ENCODE measurements at places on chromosomes 16 and 17.

DNA sequence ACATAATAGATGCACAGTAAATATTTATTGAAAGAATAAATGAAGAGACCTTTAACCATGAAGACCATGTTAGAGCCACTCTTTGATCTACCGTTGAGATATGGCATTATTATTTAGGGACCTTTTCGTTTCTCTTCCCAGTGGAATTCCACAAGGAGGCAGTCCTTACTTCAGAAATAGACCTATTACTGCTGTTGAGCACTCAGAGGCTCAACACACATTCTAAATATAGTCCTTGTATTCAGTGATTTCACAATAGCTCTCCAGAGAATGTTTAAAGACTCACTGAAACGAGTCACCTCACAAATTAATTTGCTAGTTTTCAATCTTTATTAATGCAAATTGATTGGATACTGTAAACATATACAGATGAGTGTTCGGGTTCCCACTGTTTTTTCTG lies 603.8 kb downstream of the CDH8 start:
- DNase-seq = no peak

GRCh38 chr17:32863559-32863958 lies 13.4 kb downstream of the MYO1D start:
- no peak for DNase-seq

GRCh38 chr17:34980681-34981537 lies 597 bp downstream of the LIG3 start:
- peak; percentile 29 for DNase-seq

GRCh38 chr16:88558457-88559442 lies 11.5 kb upstream of the ZC3H18 start:
- no peak for DNase-seq

DNA sequence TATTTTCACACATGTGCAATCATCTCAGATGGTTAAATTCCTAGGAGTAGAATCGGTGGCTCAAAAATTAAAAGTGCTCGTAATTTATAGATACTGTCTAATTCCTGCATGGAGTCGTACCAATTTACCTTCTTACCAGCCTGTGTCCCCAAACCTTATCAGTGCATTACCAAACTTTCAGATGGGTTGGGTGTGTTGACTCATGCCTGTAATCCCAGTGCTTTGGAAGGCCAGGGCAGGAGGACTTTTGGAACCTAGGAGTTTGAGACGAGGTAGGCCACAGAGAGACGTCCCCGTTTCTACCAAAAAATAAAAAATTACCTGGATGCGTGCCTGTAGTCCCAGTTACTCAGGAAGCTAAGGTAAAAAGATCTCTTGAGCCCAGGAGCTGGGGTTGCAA lies 34.5 kb upstream of the GPRC5B start:
- no peak for DNase-seq

- DNase-seq = no peak
Measured at GRCh38 chr16:3012246-3012645, 477 bp upstream of the CLDN9 start.

DNA sequence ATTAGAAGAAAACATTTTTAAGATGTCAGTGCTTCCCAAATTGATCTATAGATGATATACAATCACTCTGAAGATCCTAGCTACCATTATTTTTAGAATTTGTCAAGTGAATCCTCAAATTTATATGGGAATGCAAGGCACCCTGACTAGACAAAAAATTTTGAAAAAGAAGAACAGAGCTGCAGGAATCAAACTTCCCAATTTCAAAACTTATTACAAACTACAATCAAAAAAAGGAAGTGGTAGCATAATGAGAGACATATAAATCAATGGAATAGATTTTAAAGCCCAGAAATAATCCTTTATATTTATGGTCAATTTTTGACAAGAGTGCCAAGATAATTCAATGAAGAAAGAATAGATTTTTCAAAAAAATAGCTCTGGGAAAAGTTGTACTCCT lies 198.3 kb upstream of the KCNJ16 start:
- no peak for DNase-seq

- DNase-seq = no peak
Measured at GRCh38 chr17:65226227-65226626, 89.1 kb downstream of the RGS9 start.

- DNase-seq = no peak
Measured at GRCh38 chr16:80350061-80350460, 190.7 kb upstream of the DYNLRB2 start.

GRCh38 chr16:79897104-79897452 lies 296.5 kb upstream of the MAF start:
- no peak for DNase-seq

DNA sequence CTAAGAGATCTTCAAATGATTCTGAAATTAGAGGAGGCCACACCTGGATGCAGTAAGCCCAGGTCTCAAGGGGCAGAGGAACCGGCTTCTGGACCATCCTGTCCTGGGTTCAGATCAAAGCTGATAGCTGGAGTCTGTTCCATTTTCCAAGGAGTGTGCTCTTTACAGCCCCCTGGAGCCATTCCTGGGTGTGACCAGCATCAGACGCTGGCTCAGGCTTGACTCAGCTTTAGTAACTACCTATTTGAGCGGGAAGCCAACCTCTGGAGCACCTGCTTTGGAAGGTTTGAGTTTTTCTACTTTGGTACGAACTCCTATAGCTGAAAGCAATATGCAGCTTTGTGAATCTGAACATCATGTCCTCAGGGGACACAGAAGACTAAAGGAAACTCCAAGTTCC lies 12.9 kb upstream of the BBS2 start:
- DNase-seq = no peak

- no peak for DNase-seq
Measured at GRCh38 chr16:88777471-88778270, 7.3 kb downstream of the PIEZO1 start.

DNA sequence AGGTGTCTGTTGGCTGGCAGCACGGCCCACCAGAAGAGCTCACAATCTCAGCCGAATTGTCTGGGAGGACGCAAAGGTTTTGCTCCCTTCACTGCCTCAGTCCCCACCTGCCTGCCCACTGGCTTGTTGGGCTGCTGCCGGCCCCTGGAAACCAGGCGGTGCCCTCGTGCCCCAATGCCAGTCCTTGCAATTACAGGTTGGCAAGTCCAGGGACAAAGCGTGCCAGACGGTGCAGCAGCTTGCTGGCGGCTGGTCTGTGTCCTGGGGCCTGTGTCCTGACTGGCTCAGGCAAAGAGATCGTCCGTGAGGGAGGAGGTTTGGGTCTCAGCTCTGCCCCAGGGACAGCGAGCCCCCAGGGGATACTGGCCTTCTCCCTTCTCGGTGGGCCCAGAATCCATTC lies 24.6 kb upstream of the SPNS2 start:
- DNase-seq = no peak

GRCh38 chr16:80741724-80742123 lies 62.7 kb downstream of the CDYL2 start:
- no peak for DNase-seq

DNA sequence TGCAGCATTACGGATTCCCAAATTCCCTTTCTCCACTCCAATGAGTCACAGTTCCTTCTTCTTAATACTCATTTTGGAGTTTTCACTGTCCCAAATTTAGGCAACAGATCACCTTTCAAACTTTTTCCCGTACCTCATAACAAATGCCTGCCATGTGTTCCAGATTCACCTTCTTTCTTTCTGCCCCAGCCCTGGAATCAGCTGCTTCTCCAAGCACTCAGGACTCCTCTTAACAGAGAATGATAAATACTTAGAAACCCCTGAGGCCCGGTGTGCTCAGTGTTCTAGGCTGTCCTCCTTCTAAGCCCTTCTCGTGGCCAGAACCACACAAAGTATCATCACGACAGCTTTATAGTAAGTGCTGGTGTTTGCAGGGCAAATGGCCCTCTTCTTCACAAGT lies 14.9 kb downstream of the CSNK1D start:
- DNase-seq = no peak

DNA sequence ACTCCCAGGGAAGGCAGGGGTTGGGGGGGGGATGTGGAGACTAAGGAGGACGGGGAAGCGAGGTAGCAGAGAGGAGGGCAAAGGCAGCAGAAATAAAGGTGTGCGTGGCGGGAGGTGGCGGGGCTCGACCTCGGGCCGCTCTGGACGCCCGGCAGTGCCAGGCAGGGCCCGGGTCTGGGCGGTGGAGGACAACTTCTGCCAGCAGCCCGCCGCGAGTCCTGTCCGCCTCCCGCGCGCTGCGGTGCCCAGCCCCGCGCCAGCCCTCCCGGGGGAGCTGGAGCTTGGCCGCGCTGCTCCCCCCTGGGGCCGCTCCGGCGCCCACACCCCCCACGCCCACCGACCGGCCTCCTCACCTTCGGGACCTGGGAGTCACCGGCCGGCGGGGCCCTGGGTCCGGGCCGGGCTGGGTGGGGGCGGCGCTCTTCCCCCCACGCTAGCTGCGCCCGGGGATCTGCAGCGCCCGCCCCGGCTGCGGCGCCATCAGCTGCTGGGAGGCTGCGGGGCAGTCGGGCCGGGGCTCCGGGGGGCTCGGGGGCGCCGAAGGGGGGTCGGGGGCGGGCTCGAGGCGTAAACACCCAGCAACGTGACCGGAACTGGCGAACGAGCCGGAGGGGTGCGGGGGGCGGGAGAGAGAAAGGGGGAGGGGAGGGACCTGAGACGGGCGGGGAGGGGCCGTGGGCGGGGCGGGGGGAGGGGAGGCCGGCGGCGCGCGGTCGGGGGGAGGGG lies at the start of gene CCDC92B:
Gene CCDC92B, minus strand, starts transcription at position 595 of the 726 bp plus-strand sequence. CDS start 14,507 bp downstream, outside the sequence.
- DNase-seq = no peak

GRCh38 chr17:7572588-7573323 lies 6.7 kb upstream of the CD68 start:
- DNase-seq = peak; percentile 97

GRCh38 chr17:29982991-29983653 lies 41.7 kb downstream of the EFCAB5 start:
- no peak for DNase-seq

DNA sequence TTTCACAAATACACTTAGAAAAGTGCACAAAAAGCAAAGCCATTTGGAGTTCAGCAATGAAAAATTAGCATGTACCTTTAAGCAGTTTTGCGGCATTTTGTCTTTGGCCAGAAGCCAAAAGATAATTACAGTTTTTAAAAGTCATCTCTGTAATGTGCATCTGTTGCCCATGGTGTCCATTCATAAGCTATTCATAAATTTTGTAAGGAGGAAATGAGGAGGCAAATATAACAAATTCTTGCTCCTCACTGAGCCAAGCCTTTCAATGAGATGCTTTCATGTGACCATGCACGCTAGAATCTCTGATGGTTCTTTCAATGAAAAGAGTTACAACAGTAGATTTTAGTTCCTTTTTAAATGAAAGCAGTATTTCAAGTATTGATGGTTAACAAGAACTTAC lies 247.1 kb upstream of the MON1B start:
- no peak for DNase-seq

- DNase-seq = no peak
Measured at GRCh38 chr17:66711881-66712321, 123.0 kb upstream of the CACNG5 start.

- DNase-seq = no peak
Measured at GRCh38 chr16:55372792-55373488, 48.9 kb downstream of the IRX6 start.

- no peak for DNase-seq
Measured at GRCh38 chr17:58352596-58353388, 791 bp upstream of the SUPT4H1 start.

DNA sequence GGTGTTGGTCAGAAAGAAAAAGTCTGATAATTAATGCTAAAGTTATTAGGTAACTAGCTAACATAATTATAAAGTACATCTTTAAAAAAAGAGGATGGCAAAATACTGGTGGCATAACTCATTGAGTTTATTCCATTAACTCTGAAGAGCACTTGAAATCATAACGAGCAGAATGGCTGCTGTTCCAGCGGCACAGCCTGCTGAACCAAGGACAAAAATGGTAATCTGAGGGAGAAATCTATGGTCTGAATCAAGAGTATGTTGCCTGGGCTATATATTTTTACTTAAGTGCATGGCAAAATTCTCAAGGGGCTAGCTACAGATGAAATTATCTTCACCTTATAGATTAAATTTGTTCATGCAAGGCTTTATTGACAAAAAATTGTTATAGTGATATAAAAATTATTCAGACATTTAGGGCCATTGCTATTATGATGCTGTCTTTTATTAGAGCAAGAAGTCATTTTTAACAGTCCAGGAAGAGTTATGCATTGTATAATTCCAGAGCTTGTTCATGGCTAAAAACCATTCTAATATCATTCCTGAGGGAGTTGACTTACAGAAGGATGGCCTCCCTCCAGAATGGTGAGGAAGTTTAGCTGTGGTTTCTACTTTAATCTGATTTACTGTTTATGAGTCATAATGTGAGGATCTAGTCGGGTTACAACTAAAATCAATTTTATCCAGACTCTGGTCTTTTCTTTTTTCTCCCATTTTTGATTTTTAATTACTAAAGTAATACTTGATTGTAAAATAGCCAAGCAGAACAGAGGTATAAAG lies 41.4 kb upstream of the ANKFN1 start:
- no peak for DNase-seq

Measured in epithelial cell of prostate (primary cell).